Left renal pelvis (tissue), 4 donors: ENCODE measurements at places on chromosomes 12 and 14. TPM values are rescaled to one million over a fixed set of nuclear protein-coding genes. Genes with fewer than 3 reads are reported as not detected.

DNA sequence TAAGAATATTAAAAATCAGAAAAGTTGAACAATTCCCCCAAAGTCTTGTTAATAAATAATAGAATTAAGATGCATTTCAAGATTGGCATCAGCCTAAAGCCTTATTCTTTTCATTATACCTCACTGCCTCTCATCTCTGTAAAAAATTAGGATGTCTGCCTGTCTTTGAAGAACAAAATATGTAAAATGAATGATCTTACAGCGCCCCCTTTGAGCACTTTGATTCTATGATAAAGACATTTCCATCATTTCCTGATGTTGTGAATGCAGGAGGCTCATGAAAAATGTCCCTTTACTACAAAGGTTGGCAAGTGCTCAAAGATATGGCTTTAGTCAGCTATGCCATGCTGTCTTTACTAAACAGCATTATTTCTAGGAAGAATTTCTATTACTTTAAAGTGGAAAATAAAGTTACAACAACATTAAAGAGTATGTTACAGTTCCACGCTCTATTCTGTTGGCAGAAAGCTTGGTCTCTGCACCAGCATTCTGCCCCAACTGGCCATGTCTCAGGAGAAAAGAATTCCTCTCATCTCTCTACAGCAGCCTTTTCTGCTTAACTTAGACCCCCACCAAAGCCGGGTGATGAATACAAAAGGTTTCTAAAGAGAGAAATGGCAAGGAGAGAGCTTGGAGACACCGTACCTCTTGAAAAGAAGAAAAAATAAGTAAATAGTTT, 95.1 kb downstream of the LLPH start:
- DNase-seq, result no peak

DNA sequence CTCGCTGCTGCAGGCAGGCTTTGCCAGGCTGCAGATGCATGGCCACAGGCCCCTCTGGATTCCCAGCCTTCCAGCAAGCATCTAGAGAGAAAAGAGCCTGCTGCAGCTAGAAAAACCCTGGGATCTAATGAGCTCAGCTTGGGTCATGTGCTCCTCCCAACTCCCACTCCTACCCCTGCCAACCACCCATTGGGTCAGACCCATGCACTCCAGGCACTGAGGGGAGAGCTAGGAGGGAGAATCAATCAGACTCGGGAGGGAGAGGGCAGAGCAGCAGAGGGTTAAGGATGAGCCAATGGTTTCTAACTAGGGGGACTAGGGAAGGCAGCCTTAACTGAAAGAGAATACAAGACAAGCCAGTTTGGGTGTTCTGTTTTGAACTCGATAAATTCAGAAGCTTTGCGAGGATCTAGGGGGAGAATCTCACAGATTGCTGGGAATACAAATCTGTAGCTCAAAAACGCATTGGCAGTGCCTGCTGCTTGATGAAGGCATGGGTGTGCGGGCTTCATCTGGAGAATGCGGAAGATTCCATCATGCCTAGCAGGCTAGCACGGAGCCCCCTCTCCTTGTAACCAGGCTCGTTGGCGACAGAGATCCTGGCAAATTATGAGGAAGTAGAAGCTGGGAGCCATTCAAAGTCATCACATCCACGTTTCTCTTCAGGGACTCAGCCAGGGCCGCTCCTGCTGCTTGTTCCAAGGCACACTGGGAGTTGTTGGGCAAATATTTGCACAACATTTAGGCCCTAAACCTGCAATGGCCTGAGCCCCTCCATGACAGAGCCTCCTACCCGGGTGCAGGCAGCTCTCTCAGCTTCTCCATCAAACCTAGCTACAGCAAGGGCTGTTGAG, 56.4 kb downstream of the VCPKMT start:
- DNase-seq, result no peak

DNA sequence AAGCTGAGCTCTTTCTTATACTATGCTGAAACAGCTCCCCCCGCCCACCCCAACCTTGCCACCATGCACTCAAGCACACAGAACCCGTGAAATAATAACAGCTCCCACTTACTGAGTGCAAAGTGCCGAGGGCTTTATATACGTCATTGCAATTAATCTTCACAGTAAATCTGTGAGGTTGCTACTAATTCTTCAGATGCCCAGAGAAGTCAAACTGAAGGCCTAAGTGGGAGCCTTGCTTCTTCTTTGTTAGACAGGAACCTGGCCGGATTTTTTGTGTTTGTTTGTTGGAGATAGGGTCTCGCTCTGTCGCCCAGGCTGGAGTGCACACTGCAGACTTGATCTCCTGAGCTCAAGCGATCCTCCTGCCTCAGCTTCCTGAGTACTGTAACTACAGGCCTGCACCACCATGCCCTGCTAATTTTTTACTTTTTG, 34.0 kb downstream of the VCPKMT start:
- DNase-seq, result no peak

GRCh38 chr12:65695113-65695865, 129.0 kb upstream of the HMGA2 start:
- no peak for DNase-seq

GRCh38 chr14:100577986-100578431, 9.2 kb downstream of the BEGAIN start:
- DNase-seq, result no peak

GRCh38 chr12:98370976-98371375, 144.4 kb upstream of the TMPO start:
- no peak for DNase-seq

GRCh38 chr14:67889455-67889854, 69.9 kb downstream of the RAD51B start:
- no peak for DNase-seq

DNA sequence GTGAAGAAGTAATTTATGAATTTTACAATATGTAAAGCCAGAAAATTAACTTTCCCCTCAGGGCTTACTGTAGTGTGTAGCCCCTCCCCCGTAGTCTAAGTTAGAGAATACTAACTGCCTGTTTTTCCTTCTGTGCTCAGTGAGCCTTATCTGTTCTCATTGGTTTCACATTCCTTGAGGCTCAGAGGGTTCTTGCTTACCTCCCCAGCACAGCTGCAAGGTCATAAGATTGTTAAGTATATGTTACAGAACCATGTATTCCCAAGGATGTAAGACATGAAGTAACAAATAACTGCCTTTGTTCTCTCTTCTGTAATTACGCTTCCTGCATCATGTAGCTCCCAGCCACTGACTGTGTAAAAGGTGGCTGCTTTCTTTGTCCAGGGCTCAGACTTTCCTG, 1351.1 kb downstream of the TMEM121 start:
- DNase-seq, result no peak

GRCh38 chr14:94904636-94905035, 134.7 kb upstream of the GSC start:
- no peak for DNase-seq

DNA sequence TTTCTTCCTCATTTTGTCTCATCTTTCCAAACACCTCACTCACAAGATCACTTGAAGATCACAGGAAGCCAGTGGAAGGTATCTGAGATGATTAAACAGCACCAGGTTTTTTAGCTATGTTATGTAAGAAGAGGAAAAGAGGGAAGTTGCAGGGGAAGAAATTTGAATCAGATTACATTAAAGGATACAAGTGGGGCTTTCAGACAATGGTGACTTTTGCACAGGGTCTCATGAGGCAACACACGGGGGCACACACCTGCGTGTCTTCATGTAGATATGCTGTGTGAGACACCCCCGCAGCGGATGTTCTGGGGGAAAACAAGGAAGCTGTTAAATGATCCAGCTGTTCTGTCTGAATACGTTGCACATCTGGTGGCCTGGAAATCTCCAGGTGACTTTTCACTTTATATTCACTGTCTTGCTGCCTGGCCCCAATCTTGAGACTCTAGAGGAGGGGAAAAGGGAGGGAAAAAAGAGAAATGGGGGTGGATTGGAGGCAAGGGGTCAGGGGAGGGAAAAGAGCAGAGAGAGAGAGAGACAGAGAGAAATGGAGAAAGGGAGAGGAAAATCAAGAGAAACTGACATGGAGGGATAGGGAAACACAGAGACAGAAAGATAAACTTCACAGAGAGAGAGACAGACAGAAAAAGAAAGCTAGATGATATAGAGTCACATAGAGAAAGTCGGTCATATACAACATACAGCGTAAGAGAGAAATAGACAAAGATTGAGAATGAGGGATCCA, 36.3 kb upstream of the PPP1CC start:
- DNase-seq, result no peak

DNA sequence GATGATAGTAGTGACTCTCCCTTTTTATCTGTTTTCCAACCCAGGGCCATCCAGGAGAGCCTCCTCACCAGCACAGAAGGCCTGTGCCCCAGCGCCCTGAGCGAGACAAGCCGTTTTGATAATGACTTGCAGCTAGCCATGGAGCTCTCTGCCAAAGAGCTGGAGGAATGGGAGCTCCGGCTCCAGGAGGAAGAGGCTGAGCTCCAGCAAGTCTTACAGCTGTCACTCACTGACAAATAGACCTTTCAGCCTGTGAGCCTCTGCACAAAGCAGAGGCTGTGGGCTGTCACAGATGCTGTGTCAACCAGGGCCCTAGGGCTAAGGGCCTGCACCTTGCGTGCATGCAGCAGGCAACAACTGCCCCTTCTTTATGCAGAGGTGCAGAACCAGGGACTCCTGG, 11.0 kb downstream of the C12orf76 start:
- no peak for DNase-seq

DNA sequence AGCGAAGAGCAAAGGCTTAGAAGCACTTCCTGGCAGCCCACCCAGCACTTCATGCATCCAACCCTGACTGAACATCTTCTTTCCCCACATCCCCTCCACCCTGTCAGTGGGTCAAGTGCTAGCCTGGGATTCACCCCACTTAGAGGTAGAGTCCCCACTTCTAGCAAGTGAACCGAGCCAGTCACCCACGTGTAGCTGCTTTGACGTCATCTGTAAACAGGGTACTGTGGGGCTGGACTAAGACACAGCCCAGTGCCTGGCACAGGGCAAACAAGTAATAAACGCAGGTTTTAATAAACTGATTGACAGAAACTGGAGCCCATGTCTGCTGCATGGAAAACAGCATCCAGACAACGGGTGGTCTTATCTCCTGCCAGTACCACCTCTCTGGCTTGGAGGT, 61.7 kb downstream of the ITPK1 start:
- no peak for DNase-seq

DNA sequence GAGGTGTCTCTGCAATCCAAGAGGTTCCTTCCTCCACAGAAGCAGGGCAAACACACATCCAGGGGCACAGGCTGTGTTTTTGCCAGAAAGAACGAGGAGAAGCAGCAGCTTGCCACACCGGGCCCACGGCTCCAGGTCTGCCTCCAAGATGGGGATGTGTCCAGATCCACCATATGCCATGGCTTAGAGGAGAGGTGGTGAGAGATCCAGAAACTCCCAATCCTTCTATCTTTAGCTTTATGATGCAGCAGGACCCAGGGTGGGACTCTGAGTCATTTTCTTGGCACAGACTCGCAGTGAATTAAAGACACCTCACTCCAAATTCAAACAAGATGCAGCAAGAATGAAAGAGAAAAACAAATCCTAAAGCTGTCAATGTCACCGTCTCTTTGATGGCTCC, 481.4 kb upstream of the TMEM132C start:
- no peak for DNase-seq

DNA sequence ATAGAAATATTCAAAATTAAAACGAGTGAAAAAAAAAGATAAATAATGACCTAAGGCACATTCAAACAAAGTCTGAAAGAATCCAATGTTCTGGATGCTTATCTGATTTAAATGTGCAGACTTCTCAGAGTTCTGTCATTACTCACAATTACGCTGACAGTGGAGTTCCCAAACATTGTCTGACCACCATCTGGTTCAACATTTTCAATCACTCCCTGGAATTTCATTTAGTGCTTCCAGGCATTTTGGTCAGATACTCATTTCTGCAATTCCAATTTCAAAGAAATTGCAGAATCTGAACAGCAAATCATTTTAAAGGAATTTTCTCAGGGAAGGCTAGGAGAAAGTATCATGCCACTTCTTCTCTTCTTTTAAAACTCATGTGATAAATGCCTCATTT, 398.2 kb upstream of the PDE3A start:
- no peak for DNase-seq

- no peak for DNase-seq
Observed at GRCh38 chr14:64195199-64195598, 99.0 kb downstream of the ESR2 start.

GRCh38 chr12:61870658-61871484, 389.3 kb upstream of the USP15 start:
- no peak for DNase-seq

- no peak for DNase-seq
Observed at GRCh38 chr14:60488175-60488574, 2.3 kb upstream of the C14orf39 start.

DNA sequence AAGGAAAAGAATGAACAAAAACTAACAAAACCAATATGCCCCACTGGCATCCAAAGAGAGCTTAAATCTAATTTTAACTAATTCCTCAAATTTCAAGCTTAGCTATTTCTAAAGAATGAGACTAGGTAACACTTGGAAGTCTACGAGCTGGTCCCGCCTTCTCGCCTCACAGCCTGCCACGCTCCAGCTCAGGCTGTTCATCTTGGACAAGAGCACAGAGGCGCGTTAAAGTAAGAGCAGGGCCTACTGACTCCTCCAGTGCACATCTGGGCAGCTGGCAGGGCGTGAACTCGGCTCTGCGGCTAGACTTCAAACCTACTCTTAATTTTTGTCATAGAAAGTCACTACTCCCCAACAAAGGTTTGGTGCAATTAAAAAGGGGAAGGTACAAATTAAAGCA, 64.6 kb downstream of the DICER1 start:
- no peak for DNase-seq

DNA sequence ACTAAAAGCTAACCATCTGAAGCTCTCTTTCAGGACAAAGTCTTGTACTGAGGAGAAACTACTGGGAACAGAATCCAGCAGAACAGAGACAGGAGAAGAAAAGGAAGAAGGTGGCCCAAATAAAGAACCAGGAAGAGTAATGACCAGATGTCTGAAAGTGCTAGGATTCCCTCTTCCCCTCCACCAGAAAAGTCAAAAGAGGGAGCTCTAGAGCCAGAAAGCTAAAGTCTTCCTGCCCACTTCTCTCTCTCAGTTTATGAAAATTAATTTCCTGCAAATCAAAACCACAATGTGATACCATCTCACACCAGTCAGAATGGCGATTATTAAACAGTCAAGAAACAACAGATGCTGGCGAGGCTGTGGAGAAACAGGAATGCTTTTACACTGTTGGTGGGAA, 47.2 kb downstream of the SPPL3 start:
- no peak for DNase-seq

DNA sequence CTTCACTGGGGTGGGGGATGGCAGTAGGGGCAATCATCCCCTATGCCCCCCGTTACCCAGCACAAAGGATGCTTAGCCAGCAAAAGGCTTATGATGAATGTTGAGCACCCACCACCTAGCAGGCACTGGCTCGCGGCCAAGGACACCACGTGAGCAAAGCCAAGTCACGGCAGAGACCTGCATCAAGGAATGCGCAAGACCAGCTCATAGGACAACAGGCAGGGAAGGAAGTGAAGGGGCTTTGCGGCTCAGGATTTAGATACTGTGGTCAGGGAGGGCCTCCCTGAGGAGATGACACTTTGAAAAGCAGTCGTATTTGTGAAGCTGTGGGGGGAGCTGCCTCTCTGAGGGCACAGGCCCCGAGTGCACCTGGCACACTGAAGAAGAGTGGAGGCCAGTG, 32.8 kb downstream of the SH2B3 start:
- no peak for DNase-seq

Gene POTEM
- not detected for polyA plus RNA-seq

Gene KLHDC2
- 156 TPM for polyA plus RNA-seq

Gene RTL1
- polyA plus RNA-seq, result 0.12 TPM

Gene PRR4
- 9.1 TPM for polyA plus RNA-seq

Gene CCDC197
- polyA plus RNA-seq, result not detected

Gene PDZRN4
- polyA plus RNA-seq, result 6.2 TPM

Gene TTC9
- polyA plus RNA-seq, result 2.6 TPM

Gene RIPK3
- 3.3 TPM for polyA plus RNA-seq

Gene RFC5
- polyA plus RNA-seq, result 40.4 TPM

Gene MDGA2
- polyA plus RNA-seq, result 2.2 TPM

Gene PRH2
- polyA plus RNA-seq, result not detected

Gene C12orf57
- 222 TPM for polyA plus RNA-seq
